HS-27A (cell line): ENCODE measurements at places on chromosomes 7 and 10.

GRCh38 chr7:90839316-90839715 lies 243.2 kb downstream of the CDK14 start:
- no peak for DNase-seq

GRCh38 chr7:88967432-88967831 lies 171.9 kb upstream of the TEX47 start:
- DNase-seq: no peak

DNA sequence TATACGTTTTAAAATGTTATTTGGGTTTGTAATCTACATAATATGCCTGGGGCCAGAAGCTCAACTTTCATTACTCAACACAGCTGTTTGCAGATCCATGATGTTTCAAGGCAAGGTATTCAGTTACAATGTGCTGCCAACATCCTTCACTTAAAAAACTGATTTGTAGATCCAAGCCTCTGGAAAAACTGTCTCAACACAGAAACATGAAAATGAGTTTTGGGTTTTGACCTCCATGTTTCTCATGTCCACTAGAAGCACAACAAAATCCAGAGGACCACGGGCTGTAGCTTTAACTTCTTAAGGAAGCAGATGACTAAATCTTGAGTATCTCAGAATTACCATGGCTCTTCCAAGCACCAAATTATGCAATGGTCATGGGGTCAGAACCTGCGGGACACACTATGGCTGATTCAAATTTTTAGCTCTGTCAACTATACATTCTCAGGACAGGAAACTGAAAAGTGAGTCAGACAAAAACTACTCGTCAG lies 247.1 kb upstream of the GRB10 start:
- DNase-seq: no peak

DNA sequence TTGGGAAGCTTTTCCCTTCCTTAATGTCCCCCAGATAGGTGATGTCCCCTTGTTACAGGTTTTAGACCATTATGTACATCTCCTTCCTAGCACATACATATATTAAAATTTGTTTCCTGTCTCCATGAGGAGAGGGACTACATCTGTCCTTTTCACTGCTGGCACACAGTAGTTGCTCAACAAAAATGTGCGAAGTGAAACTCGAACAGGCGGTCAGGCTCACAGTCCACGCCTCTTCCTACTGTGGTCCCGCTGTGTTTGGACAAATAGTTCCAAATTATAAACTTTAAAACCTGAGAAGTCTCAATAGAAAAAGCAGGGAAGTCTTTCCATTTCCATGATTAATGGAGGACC lies 1.2 kb upstream of the HHEX start:
- DNase-seq: no peak

DNA sequence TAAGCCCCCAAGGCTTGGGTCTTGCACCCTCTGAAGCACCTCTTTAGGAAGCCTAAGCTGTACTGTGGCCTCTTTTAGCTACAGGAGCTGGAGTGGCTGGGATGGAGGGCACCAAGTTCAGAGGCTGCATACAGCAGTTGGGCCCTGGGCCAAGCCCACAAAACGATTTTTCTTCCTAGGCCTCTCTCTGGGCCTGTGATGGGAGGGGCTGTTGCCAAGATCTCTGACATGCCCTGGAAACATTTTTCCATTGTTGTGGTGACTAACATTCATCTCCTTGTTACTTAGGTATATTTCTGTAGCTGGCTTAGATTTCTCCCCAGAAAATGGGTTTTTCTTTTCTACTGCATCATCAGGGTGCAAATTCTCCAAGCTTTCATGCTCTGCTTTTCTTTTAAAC lies 375.7 kb upstream of the NPSR1 start:
- no peak for DNase-seq
